ENCODE measurements at places on chromosomes 6 and 20. TPM values are rescaled to one million over a fixed set of nuclear protein-coding genes. Genes with fewer than 3 reads are reported as not detected.

The OXT gene
- not detected for total RNA-seq

The NPEPL1 gene
- total RNA-seq: 56.3 TPM

The CLVS2 gene
- 0.69 TPM for total RNA-seq

The DLK2 gene
- 0.60 TPM for total RNA-seq

- DNase-seq: no peak
Observed at GRCh38 chr6:148064406-148065134, 278.1 kb upstream of the SASH1 start.

DNA sequence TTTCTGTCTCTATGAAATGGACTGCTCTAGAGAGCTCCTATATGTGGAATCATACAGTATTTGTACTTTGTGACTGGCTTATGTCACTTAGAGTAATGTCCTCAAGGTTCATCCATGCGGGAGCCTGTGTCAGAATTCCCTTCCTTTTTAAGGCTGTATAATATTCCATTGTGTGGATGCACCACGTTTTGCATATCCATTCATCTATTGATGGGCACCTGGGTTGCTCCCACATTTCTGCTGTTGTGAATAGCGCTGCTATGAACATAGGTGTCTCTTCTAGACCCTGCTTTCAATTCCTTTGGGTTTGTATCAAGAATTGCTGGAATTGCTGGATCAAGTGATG, 155.4 kb downstream of the BMP7 start:
- no peak for DNase-seq

DNA sequence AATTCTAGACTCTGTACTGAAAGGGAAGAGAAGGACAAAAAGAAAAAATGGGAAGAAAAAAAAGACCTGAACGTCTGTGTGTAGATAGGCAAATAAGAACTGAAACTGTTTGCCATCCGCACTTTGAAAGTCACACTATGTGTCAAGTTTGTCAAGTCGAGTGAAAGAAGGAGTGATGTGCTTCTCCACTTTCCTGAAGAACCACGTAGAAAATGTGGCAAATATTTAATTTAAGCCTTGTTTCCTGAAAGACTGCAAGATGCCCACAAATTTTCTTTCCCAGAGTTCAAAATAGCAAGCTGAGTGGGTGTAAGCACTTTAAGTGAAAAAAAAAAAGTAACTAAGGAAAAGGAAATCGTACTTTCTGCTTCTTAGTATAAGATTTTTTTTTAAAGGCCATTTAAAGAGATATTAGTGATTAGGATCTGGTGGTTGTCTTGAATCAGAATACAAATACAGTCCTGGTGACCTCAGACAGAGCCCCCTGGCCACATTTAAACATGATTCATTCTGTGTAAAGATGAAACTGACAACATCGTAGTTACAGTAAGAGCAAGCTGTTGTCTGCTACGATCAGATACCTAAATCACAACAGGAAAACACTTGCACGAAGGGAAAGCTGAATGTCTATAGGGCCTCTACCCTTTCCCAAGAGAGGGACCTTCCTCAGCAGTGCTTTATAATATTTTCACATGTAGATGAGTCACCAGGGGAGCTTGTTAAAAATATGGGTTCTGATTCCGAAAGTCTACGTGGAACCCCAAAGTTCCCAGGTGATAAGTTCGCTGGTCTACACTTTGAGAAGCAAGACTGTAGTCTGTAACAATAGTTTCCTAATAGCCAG, 102.3 kb downstream of the HIVEP2 start:
- no peak for DNase-seq

DNA sequence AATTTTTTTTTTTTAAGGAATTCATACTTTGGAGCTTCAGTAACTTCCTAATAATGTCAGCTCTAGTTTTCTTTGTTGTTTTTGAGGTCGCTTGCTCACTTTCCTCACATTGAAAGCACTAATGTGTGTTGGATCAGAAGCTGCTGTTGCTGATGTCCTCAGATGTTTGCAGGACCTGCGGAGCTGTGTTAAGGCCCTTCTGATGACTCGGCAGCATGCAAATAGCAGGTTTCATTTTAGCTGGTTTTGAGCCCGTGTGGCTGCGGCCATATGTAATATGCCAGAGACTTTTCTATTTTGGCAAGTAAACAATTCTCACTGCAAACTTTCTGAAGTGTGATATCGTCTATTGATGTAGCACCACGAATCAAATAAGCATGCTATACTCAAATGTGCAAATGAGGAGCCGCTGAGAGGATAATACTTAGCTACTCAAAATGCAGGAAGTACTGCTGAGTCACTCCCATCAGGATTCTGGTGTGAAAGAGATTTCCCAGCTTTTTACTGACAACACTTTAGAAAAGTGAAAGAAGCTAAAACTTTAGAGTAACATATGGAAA, 187.8 kb downstream of the SASH1 start:
- DNase-seq: no peak

Data from progenitor cell of endocrine pancreas (in vitro differentiated cells).